ENCODE measurements at places on chromosomes 1 and 21. TPM values are rescaled to one million over a fixed set of nuclear protein-coding genes. Genes with fewer than 3 reads are reported as not detected.
A peak's percentile ranks its signal among the peaks of the same experiment; 100 is the strongest.

GRCh38 chr1:229027158-229027557 is 243.8 kb upstream of the RAB4A start:
- no peaks in the 10 kb centered on the region for H3K36me3 ChIP-seq
- H3K27me3 ChIP-seq = no peaks in the 10 kb centered on the region
- H3K4me3 ChIP-seq = no peak overlapping the region
- no peak overlapping the region for H3K27ac ChIP-seq
- H3K4me1 ChIP-seq = no peaks in the 10 kb centered on the region
- no peak for DNase-seq

- H3K4me3 ChIP-seq = no peak overlapping the region
- no peaks in the 10 kb centered on the region for H3K27me3 ChIP-seq
- H3K27ac ChIP-seq = peak overlapping the region; percentile 6
- peaks cover 21% of the 10 kb centered on the region for H3K4me1 ChIP-seq
- no peak for DNase-seq
Measured at GRCh38 chr1:165842023-165842670, 14.7 kb downstream of the UCK2 start.

The COL9A2 gene
- total RNA-seq = 5.9 TPM

DNA sequence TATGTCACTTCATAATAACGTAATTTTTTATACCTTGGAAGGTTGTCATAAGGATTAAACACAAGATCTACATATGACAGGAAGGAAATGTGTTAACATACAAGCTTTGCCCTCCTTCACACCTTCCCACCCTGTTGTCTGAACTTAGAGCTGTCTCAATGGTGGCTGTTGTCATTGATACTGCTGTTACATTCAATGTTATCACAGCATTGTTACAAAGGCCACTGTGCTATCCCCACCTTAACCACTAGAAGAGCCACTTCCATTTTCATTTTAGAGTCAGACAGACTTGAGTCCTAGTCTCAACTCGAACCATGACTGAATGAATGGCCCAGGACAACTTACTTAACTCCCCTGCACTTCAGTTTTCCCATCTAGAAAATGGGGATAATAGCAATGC is 31.2 kb downstream of the TAS1R2 start:
- H3K27ac ChIP-seq = no peak overlapping the region
- H3K4me3 ChIP-seq = no peak overlapping the region
- H3K36me3 ChIP-seq = no peaks in the 10 kb centered on the region
- no peaks in the 10 kb centered on the region for H3K27me3 ChIP-seq

GRCh38 chr1:88746916-88747315 is 62.8 kb downstream of the PKN2 start:
- H3K36me3 ChIP-seq = no peaks in the 10 kb centered on the region
- H3K27me3 ChIP-seq = no peaks in the 10 kb centered on the region
- no peak overlapping the region for H3K4me3 ChIP-seq

DNA sequence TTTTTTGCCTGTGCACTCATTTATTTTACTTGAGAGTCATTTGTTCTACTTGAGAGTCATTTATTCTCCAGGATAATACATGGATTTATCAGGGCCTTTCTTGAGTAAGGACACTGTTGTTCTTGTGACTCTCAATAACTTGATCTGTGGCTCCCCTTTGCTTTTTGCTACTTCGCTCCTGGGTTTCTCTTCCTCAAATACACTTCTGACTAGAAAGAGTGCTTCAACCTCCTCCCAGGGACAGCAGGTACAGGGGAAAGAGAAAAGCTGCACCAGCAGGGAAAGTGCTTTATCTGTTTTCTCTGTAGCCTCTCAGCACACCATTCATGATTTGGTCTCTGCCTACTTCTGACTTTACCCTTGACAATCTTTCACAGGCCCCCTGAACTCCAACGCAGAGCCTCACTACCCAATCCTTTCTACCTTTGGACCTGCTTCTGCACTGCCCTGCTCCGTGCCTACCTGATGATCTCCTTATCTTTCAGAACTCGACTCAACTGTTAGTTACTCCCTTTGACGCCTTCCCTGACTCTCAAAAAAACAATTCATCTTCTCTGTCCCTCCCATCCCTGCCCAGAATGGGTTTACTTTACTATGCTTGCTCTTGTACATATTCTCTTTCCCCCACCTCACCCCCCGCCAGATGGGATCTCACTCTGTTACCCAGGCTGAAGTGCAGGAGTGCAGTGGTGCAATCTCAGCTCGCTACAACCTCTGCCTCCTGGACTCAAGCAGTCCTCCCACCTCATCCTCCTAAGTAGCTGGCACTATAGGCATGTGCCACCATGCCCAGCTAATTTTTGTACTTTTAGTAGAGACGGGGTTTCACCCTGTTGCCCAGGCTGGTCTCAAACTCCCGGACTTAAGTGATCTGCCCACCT is 15.6 kb upstream of the PIGM start:
- H3K36me3 ChIP-seq = no peaks in the 10 kb centered on the region
- H3K27me3 ChIP-seq = peaks cover 13% of the 10 kb centered on the region
- H3K27ac ChIP-seq = no peak overlapping the region

DNA sequence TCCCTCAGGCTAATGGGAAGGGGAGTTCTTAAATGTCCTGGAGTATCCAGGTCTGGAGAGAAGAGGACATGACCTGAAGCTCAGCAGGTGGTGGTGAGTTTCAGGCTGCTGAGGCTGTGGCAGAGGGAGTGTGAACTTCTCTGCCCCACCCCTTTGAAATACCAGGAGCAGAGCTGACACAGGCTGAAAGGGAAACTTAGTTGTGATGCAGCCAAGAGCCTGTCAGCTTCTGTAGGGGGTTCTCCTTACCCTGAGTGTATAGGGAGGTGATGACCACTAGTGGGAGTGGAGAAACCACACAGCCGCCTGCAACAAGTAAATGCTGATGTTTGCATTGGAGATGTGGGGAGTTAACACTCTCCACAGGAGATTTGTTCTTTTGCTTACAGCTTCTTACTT is 152.3 kb downstream of the FCRL5 start:
- H3K27me3 ChIP-seq = peaks cover 38% of the 10 kb centered on the region
- H3K27ac ChIP-seq = no peak overlapping the region
- no peak for DNase-seq
- H3K4me3 ChIP-seq = no peak overlapping the region
- no peaks in the 10 kb centered on the region for H3K36me3 ChIP-seq

GRCh38 chr1:198529414-198529813 is 11.1 kb downstream of the ATP6V1G3 start:
- DNase-seq = peak; percentile 83
- no peak overlapping the region for H3K4me3 ChIP-seq
- H3K27ac ChIP-seq = peak overlapping the region; percentile 22

DNA sequence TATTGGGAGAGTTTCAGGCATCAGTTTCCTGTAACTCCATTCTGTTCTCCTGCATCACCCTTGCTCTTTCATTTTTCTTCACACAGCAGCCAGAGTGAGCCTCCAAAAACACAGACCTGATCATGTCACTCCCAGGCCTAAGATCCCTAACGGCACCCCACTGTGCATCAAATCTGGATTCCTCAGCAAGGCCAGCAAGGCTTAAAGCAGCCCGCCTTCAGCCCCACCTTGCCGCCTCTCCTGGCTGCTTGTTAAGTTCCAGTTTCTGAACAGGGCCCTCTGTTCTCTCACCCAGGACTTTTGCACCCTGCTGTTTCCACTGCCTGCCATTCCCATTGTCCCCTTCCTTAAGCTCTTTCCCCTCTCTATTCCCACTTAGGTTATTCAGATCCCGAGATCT is 29.3 kb downstream of the C1orf116 start:
- no peak overlapping the region for H3K4me3 ChIP-seq
- H3K4me1 ChIP-seq = no peaks in the 10 kb centered on the region
- H3K36me3 ChIP-seq = no peaks in the 10 kb centered on the region
- H3K27me3 ChIP-seq = peaks cover 15% of the 10 kb centered on the region
- no peak for DNase-seq
